ENCODE measurements at places on chromosomes 5 and 9.

- no peak for DNase-seq
Observed at GRCh38 chr9:14822666-14823065, 87.6 kb downstream of the FREM1 start.

- DNase-seq, result no peak
Observed at GRCh38 chr9:93975262-93975661, 20.1 kb upstream of the BARX1 start.

DNA sequence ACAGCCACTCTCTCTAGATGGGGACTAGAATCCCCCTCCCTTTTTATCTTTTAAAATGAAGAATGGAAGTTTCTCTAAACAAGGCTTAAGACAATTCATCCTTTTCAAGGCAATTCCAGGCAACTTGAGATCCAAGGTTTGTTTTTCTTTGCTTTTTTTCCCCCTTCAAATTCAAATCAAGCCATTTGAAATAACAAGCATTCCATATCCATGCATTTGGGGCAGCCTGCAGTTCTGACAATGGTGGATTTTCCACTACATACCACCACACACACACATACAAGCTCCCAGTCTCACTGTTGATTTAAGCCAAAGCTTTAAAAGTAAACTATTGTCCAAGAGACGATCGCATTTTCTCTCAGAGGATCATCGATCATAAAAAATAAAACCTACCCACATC lies 424 bp downstream of the INSYN2B start:
- DNase-seq, result no peak

GRCh38 chr9:116377179-116377798 lies 223.7 kb downstream of the PAPPA start:
- DNase-seq, result peak; percentile 39

- no peak for DNase-seq
Observed at GRCh38 chr9:5773324-5773999, 59.5 kb downstream of the ERMP1 start.

DNA sequence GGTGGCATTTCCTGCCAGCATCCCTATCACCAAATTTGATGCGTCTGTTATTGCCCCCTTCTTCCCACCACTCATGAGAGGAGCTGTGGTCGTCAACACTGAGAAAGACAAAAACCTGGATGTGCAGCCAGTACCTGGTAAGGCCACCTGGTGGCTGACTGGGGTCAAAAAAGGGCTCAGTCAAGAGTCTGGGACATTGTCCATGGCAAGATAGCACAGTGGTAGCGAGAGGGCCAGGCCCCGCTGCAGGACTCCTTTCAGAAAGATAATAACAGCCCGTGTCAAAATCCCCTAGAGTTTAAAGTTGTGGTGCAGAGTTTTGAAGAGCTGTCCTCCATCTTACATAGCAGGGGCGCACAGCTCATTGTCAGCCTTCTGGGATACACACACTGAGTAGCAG lies 40.8 kb downstream of the CSF1R start:
- no peak for DNase-seq

DNA sequence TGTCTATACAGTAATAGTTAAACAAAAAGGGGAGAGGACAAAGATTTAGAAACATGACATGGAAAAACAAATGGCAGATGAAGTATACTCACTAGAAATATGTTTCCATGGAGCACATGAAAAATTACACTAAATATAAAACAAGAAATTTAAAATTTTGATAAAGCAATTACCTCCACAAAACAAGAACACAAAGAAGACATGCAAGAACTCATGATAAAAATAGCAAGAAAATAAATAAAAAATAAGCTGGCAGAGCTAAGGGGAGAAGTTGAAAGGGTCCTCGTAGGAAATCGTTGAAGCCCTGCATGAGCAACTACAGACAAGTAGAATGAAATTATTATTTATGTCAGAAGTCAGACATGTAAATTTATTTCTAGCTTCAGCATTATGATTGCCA lies 22.6 kb upstream of the TMEM171 start:
- DNase-seq, result no peak

DNA sequence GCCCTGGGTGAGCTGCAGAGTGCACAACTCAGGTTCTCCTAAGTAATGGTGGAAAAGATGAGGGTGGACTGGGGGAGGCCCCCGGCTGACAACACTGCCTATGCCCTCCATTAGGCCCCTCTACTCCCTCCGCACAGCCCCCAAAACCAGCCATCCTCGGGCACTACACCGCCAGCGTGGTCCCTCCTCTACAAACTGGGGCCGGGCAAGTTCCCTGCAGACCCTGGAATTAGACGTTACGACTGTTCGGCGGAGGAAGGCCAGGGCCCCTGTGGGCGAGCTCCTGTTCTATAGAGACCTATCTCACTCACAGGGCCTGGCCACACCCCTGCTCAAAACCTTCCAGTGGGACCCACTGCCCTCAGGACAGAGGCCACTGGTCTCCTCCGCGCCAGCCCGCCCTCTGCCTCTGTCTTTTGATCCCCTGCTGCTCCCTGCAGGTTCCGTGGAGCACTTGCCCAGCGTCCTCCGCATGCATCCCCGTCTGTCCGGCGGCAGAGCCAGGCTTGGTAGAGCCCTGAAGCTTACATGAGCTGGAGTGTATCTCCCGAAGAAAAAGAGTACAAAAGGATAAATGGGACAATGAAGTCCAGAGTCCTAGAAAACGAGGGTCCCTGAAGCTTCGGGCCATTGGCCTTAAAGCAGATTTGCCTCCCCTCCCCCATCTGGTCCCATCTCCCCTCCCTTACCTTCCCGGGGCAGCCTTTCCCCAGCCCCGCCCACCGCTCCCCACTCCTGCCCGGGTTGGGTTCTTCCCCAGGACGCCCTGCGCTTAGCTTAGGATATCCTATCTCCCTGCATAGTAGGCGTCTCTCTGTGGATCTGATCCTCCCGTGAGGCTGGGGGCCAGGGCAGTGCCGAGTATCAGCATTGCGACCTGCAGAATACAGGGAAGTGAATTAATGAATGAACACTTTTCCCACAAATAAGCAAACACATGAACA lies 71.3 kb downstream of the HRH2 start:
- no peak for DNase-seq

GRCh38 chr9:135941288-135941995 lies 19.7 kb downstream of the UBAC1 start:
- DNase-seq, result no peak

DNA sequence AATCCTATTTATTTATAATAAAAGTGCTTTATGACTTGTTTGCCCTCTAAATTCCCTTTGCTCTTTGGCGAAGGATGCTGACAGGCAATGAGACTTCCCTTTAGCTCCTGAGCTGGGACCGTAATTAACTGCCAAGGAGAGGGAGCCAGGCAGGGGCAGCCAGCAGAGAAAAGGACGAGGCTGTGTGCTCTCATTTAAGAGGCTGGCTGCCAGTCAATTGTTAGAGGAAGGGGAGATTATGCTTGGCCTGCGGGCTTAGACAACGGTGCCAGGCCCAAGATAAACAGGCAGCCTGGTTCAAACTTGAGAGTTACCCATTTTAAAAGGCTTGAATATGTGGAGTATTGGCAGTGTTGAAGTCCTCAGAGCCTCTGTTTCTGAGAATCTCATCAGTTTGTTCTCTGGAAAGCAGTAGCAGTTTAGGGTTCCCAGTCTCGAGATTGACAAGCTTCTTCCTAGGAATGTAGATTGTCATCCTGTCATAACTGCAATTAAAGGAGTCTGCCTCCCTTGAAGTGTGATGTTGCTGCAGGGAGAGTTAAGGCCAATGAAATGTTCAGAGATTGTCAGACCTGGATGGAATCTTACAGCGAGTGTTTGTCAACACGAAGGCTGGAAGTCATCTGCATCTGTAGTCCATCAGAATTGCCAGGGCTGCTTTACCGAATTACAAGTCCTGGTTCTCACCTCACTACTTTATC lies 113.2 kb downstream of the JAKMIP2 start:
- DNase-seq, result no peak

DNA sequence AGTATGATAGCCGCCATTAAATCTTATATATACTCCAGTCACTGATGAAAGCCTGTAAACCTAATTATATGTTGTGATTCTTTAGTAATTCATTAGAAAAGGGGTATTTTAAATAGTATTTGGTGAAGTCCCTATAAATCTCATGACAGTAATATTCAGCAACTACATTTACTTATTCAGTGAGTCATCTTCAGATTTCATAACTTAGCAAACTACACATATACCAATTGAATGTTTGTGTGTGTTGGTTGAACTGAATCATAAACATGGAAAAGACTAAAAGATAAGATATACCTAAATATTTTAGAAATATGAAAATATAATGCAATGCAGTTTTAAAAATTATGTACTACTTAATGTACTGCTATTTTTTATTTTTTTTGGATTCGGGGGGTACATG lies 1050.4 kb downstream of the MAT2B start:
- no peak for DNase-seq

DNA sequence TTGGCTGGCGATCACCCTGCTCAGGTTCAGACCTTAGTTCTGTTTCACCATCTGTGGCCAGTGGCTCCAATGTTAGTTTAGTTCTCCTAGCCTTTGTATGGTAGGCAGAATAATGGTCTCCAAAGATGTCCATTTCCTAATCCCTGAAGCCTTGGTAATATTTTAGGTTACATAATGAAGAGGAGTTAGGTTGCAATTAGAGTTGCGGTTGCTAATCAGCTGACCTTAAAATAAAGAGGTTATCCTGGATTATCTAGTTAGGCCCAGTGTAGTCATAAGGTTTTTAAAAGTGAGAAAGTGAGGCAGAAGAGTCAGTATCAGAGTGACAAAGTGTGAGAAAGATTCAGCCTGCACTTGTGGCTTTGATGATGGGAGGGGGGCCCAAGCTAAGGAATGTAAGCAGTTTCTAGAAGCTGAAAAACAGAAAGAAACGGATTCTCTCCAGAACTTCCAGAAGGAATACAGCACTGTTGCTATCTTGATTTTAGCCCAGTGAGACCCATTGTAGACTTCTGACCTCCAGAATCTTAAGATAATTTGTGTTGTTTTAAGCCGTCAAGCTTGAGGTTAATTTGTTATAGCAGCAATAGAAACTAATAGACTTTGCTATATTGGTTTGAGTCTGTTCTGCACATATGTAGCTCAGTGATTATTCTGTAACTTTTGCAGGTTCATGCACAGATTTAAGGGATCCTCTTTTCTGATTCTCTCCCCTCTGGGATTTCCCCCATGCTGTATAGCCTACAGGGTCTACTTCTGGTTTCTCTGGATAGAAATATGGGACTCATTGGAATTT lies 21.6 kb downstream of the LNPEP start:
- no peak for DNase-seq

- no peak for DNase-seq
Observed at GRCh38 chr9:85726737-85727136, 15.0 kb downstream of the AGTPBP1 start.
